Ovary (tissue), 10 donors: ENCODE measurements at places on chromosomes 6 and 20. TPM values are rescaled to one million over a fixed set of nuclear protein-coding genes. Genes with fewer than 3 reads are reported as not detected.

POPDC3 gene
- 0.45 TPM for total RNA-seq

DNA sequence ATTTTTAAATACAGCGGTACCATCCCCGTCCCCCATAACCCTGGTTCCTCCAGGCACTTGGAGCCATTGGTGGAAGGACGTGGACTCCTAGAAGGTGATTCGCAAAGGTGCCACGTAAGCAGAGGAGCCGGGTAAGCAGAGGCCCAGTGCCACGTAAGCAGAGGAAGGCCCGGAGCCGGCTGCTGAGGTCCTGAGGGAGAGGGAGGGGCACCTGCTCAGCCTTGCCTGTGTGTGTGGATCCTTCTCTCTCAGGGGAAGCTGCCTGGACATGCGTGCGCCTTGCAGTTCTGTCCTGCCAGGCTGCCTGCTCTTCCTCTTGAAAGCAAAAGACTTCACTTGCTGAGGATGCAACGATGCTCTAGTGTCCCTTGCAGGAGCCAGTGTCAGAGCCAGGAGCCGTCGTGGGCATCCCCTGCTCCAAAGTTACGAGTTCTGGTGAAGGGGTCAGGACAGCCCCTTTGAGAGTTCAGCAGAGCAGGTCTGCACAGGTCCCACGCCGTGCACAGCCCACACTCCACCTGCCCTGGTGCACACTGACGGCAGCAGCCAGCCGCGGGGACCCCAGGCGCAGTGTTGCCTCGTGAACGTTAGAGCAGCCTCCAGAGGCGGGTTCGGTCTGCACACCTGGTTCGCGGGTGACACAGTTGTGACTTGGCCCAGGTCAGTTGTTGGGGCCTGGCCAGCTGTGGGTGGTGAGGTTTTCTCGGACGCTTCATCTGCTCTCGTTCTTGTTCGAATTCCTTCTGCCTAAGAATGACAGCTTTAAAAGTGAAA, 1.9 kb upstream of the NKAIN4 start:
- no peaks in the 10 kb centered on the region for H3K4me1 ChIP-seq
- H3K27ac ChIP-seq: no peak overlapping the region
- no peak overlapping the region for H3K4me3 ChIP-seq
- no peak for DNase-seq
- H3K36me3 ChIP-seq: no peaks in the 10 kb centered on the region

PRICKLE4 gene
- 1.6 TPM for total RNA-seq

- no peaks in the 10 kb centered on the region for H3K4me1 ChIP-seq
- no peak for DNase-seq
- no peak overlapping the region for H3K27ac ChIP-seq
These were observed 19.4 kb downstream of the ERGIC3 start for GRCh38 chr20:35561268-35561667.

- no peak overlapping the region for H3K4me3 ChIP-seq
- no peaks in the 10 kb centered on the region for H3K4me1 ChIP-seq
- H3K27me3 ChIP-seq: no peaks in the 10 kb centered on the region
- no peak overlapping the region for H3K27ac ChIP-seq
- no peak for DNase-seq
These were observed 19.0 kb downstream of the ZNF133 start for GRCh38 chr20:18307301-18307700.

ANKRD66 gene
- total RNA-seq: not detected

SLC12A5 gene
- total RNA-seq: not detected

MLIP gene
- total RNA-seq: 0.15 TPM

TXLNB gene
- total RNA-seq: 5.0 TPM

- no peak overlapping the region for H3K4me3 ChIP-seq
- no peak overlapping the region for H3K27ac ChIP-seq
- no peaks in the 10 kb centered on the region for H3K27me3 ChIP-seq
- no peaks in the 10 kb centered on the region for H3K36me3 ChIP-seq
- no peaks in the 10 kb centered on the region for H3K4me1 ChIP-seq
- no peak for DNase-seq
These were observed 55.2 kb upstream of the TAGAP start for GRCh38 chr6:159099961-159100360.

DNA sequence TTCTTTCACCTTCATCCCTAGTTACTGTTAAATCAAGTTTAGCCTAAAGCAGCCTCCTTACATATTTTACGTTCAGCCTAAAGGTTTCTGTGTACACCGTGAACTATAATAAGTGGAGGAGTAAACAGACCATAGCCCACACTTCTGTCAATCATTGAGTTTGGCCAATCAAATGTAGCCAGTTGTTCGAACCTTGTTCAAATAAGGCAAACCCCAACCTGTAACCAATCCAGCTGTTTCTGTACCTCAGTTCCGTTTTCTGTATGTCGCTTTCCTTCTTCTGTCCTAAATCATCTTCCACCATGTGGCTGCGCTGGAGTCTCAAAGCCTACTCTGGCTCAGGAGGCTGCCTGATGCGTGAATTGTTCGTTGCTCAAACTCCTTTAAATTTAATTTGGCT, 1.8 kb upstream of the FBXO30 start:
- H3K27ac ChIP-seq: no peak overlapping the region
- H3K4me3 ChIP-seq: no peak overlapping the region
- peaks cover 1% of the 10 kb centered on the region for H3K4me1 ChIP-seq
- no peaks in the 10 kb centered on the region for H3K27me3 ChIP-seq
- no peaks in the 10 kb centered on the region for H3K36me3 ChIP-seq

GRCh38 chr20:45343532-45344167, 4.6 kb downstream of the SDC4 start:
- no peak overlapping the region for H3K4me3 ChIP-seq
- H3K27ac ChIP-seq: no peak overlapping the region
- H3K27me3 ChIP-seq: no peaks in the 10 kb centered on the region
- no peaks in the 10 kb centered on the region for H3K36me3 ChIP-seq
- DNase-seq: no peak

GRCh38 chr6:157096522-157096921, 226.8 kb downstream of the TMEM242 start:
- no peak overlapping the region for H3K4me3 ChIP-seq
- DNase-seq: no peak
- H3K36me3 ChIP-seq: no peaks in the 10 kb centered on the region
- H3K27me3 ChIP-seq: no peaks in the 10 kb centered on the region
- no peak overlapping the region for H3K27ac ChIP-seq

- H3K27me3 ChIP-seq: no peaks in the 10 kb centered on the region
- H3K36me3 ChIP-seq: no peaks in the 10 kb centered on the region
- no peak for DNase-seq
- H3K4me1 ChIP-seq: no peaks in the 10 kb centered on the region
These were observed 74.8 kb upstream of the SLC24A3 start for GRCh38 chr20:19137641-19138040.

OOEP gene
- 0.25 TPM for total RNA-seq

DNA sequence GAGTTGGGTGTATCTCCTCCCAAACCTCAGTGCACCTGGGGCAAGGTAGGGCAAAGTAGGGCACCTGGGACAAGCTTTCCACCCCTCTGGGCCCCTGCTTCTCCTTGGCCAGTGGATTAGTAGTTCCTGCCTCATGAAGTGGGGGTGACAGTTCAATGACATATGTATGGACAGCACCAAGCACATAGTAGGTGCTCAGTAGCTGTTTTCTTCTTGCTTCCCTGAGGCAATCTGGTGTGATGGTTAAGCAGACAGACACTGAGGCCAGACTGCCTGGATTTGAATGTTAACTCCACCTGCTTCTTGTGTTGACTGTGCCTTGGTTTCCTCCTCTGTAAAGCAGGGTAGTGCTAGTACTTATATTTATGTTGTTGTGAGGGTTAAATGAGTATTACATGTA, 25.8 kb downstream of the EPB41L1 start:
- no peak overlapping the region for H3K4me3 ChIP-seq
- DNase-seq: no peak
- no peaks in the 10 kb centered on the region for H3K27me3 ChIP-seq
- no peak overlapping the region for H3K27ac ChIP-seq
- no peaks in the 10 kb centered on the region for H3K4me1 ChIP-seq

BMP2 gene
- 2.4 TPM for total RNA-seq

DNA sequence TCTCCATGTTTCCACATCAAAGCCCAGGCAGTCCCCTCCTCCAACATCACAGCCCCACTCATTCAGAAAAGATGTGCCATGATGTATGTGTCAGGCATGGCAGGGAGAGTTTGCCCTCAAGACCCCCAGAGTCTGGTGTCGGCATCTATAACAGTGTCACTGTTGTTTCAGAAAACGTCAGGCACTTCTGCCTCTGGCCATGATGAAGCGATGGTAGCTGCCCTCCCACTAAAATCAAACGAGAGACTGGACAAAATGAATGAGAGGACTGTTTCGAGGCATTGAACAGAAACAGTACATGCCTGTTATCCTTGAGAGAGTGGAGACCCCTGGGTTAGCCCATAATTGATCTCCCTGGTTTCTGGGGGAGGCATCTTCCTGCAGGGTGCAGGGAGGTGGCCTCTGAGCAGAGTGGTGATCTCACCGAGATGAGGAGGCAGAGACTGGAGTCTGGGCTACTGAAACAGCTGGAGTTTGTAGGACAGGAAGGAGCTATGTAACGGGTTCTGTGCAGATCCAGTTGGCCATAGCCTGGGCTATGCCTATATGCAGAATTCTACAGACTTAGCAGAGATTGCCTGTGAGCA, 144.5 kb downstream of the SYCP2 start:
- H3K36me3 ChIP-seq: no peaks in the 10 kb centered on the region
- no peak overlapping the region for H3K27ac ChIP-seq
- H3K27me3 ChIP-seq: no peaks in the 10 kb centered on the region
- no peak overlapping the region for H3K4me3 ChIP-seq
- no peak for DNase-seq
- H3K4me1 ChIP-seq: no peaks in the 10 kb centered on the region

DNA sequence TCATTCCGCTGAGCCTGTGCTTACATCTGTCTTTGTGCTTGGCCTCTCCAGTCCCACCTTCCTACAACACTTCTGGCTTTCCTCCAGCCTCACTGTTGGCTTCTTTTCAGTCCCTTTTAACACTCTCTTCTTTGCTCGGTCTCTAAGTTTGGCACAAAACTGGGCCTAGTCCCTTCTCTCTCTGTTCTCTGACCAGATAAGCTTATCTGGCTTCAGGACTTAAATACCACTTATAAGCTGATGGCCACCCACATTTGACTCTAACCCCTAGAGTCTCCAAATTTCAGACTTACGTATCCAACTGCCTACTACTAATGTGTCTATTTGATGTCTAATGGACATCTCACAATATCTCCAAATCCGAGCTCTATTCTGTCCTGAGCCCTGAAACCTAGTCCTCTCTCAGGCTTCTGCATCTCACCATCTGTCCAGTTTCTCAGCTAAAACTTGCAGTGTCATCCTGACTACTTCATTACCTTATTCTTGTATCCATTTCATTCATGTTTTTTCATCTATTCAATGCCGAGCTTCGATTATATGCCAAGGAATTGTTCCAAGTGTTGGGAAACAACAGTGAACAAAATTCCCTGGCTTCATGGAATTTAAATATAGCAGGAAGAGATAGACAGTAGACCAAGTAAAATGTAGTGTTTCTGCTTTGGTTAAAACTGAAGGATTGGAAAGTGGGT, 40.1 kb downstream of the TBPL1 start:
- no peak for DNase-seq
- no peak overlapping the region for H3K4me3 ChIP-seq
- H3K36me3 ChIP-seq: no peaks in the 10 kb centered on the region
- no peak overlapping the region for H3K27ac ChIP-seq
- H3K27me3 ChIP-seq: no peaks in the 10 kb centered on the region
- H3K4me1 ChIP-seq: peaks cover 1% of the 10 kb centered on the region

DNA sequence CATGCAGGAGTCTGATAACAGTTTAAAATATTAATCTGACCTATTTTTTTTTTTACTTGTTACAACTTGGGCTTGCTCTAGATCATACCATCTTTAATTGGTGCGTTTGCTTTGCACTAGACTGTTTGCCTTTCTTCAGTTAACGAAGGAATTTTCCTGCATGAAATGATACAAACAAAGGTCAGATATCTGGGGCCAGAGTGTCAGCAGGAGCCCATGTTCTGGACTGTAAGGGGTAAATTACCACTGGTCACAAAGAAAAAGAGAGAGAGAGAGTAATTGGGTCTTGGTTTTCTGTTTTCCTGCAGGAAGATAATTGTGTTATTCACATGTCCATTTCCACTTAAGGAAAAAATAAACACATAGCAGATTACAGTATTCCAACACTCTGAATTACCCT, 399.4 kb upstream of the MARCKS start:
- no peak overlapping the region for H3K27ac ChIP-seq
- no peak for DNase-seq
- H3K4me1 ChIP-seq: peaks cover 3% of the 10 kb centered on the region

GRCh38 chr6:25404091-25404490, 124.9 kb downstream of the CARMIL1 start:
- no peak for DNase-seq
- H3K27ac ChIP-seq: no peak overlapping the region
- peaks cover 1% of the 10 kb centered on the region for H3K4me1 ChIP-seq
- H3K4me3 ChIP-seq: no peak overlapping the region
- H3K27me3 ChIP-seq: no peaks in the 10 kb centered on the region
- no peaks in the 10 kb centered on the region for H3K36me3 ChIP-seq

DNA sequence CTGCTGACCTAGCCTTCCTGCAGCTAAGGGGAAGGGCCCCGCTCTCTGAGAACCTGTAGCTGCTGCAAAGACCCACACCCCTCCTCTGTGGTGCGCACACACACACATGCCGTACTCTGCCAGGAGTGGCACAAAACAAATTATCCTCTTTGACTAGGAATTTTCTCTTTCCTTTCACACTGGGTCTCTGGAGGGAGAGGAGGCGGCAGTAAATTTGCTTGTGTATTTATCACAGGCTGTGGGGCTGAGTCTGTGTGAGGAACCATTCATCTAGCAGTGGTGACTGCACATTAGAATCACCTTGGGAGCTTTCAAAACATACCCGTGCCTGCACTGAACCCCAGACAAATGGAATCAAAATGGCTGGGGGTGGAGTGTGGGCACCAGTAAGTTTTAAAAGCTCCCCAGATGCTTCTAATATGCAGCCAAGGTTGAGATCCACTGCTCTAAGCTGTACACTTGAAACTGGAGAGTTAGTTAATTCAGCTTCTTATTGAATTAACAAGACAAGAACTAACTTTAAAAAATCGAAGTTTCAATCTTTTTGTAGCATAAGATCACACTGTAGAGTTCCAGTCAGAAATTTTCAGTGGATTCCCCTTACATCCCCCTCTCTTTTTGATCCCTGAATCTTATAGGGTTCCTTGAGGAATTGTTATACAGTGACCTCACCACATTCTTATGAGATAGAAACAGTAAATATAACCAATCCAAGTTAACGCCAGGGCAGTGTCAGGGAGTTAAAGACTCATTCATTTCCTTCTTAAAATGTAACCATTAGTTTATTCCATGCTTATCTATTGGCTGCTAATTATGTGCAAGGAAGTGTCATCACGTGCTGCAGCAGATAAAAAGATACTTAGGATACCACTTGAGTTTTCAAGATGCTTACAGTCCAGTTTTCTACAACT, 29.8 kb upstream of the GMDS start:
- no peak overlapping the region for H3K4me3 ChIP-seq
- H3K27me3 ChIP-seq: no peaks in the 10 kb centered on the region
- no peak for DNase-seq
- H3K36me3 ChIP-seq: no peaks in the 10 kb centered on the region
- H3K27ac ChIP-seq: no peak overlapping the region
- H3K4me1 ChIP-seq: no peaks in the 10 kb centered on the region

TFAP2D gene
- total RNA-seq: not detected

GRCh38 chr6:147195510-147195909, 8.7 kb upstream of the STXBP5 start:
- H3K27ac ChIP-seq: no peak overlapping the region
- no peaks in the 10 kb centered on the region for H3K36me3 ChIP-seq
- DNase-seq: no peak
- H3K4me1 ChIP-seq: no peaks in the 10 kb centered on the region
- H3K4me3 ChIP-seq: no peak overlapping the region

METTL24 gene
- 6.6 TPM for total RNA-seq
